NCI-H526 treated with DMSO at 0.1 percent for 48 hours (cell line): ENCODE measurements at places on chromosomes 6 and 20.

- DNase-seq = peak; percentile 10
Measured at GRCh38 chr6:21740376-21741124, 147.0 kb downstream of the SOX4 start.

DNA sequence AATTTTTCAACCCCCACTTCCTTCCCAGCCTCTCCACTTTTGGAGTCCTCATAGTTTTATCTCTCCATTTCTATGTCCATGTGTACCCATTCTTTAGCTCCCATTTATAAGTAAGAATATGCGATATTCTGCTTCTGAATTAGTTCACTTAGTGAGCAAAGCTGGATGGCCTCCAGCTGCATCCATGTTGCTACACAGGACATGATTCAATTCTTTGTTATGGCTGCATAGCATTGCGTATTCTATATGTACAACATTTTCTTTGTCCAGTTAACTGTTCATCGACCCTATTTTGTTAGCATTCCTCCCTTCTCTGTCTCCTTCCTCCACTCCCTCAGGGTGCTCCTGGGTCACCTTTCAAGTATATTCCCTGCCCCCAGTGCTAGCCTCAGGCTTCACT, 210.0 kb upstream of the SSTR4 start:
- no peak for DNase-seq

GRCh38 chr6:7124114-7124513, 16.4 kb downstream of the RREB1 start:
- DNase-seq = no peak

DNA sequence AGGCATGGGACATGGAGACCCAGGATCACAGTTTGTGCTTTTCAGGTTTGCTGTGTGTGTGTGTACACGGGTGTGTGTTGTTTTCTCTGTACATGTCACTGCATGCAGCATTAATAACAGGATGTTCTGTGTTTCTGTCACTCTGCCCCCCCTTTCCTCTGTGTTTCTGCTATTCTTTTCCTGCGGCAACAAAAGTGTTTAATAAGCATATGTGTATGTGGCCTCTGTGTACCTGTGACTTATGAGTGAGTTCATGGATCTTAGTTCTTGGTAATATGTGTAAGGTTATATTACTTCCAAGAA, 9.8 kb downstream of the SYNGAP1 start:
- no peak for DNase-seq

DNA sequence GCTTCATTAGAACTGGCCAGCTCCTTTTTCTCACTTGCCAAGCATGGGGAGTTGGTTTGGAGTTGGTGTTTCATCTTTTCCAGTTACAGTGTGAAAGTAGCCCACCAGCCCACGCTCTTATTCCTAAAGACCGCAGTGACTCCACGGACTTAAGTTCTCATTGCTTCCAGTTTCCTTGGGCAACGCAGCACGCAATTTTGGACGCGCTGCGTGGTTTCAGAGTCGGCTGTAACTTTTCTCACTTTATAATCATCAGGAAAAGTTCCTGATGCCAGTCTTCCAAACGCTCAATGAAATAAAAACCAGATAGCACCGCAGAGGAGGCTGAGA, 381 bp upstream of the PEX7 start:
- DNase-seq = no peak

- DNase-seq = no peak
Measured at GRCh38 chr6:41443616-41444525, 102.3 kb upstream of the FOXP4 start.

DNA sequence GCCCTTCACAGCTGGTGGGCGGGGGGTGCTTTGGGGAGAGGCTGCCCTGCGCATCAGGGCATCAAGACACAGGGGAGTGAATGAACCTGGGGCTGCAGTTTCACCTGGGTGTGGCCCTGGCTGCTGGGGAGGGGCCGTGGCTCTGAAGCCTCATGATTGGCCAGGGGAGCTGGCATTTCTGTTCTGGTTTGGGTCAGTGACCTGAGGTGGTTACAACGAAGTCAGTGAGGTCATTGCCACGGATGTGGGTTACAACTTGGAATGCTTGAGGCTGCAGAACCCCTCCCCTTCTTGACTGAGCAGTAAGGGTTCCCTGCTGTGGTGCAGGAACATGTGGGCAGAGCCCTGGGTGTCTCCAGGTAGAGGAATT, 3.0 kb downstream of the TCEA2 start:
- DNase-seq = no peak

GRCh38 chr20:46665602-46666001, 14.3 kb upstream of the SLC13A3 start:
- DNase-seq = no peak

- DNase-seq = no peak
Measured at GRCh38 chr6:102356170-102356569, 962.7 kb downstream of the GRIK2 start.

GRCh38 chr6:137213813-137214212, 5.4 kb downstream of the IFNGR1 start:
- DNase-seq = no peak

DNA sequence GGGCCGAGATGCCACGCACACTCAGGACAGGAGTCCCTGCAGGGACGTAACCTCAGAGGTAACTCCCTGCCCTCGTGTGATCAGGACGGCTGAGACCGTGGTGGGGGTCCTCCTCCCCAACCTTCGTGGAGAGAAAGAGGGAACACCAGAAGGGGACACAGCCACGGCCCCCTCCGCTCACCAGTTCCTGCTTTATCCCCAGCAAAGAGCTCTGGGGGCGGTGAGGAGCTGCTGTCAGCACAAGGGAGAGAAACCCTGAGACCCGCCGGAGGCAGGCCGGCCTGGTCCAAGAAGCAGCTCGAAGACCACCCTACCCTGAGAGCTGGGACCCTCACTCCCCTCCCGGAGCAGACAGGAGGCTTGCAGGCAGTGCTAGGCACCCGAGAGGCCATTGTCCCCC, 44.4 kb downstream of the SLC2A4RG start:
- DNase-seq = no peak

DNA sequence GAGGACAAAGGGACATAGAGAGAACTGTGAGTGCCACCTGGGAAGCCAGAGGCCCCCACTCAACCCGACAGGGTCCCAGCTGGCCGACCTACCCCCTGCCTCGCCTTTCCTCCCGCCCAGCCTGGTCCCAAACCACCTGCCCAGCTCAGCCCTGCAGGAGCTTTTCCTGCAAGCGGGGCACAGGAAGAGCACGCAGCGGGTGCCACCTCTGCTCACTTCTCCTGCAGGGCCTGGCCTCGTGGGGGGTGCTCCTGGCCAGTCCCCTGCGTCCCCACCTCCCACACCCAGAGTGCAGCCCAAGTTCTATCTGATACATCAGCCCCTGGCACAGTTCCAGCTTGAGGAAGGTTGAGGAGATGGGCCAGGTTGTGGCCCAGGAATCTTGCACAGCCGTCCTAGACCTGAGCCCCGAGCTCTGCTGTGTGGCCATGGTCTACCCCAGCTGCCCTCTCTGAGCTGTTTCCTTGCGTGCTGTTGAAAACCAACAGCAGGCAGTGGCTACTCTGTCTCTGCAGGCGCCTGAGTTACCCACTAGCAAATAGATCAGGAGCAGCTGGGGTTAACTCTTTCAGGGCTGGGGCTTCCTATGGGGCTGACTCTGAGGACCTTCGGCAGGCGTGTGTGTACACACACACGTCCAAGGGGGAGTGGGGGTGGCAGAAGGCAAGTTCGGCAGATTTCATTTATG, 1.7 kb downstream of the NECAB3 start:
- DNase-seq = no peak

- DNase-seq = peak; percentile 63
Measured at GRCh38 chr6:151160929-151161757, 78.6 kb upstream of the AKAP12 start.

GRCh38 chr6:134195164-134195906, 122.6 kb downstream of the SGK1 start:
- no peak for DNase-seq

GRCh38 chr6:157525918-157526425, 145.0 kb downstream of the ZDHHC14 start:
- DNase-seq = no peak

DNA sequence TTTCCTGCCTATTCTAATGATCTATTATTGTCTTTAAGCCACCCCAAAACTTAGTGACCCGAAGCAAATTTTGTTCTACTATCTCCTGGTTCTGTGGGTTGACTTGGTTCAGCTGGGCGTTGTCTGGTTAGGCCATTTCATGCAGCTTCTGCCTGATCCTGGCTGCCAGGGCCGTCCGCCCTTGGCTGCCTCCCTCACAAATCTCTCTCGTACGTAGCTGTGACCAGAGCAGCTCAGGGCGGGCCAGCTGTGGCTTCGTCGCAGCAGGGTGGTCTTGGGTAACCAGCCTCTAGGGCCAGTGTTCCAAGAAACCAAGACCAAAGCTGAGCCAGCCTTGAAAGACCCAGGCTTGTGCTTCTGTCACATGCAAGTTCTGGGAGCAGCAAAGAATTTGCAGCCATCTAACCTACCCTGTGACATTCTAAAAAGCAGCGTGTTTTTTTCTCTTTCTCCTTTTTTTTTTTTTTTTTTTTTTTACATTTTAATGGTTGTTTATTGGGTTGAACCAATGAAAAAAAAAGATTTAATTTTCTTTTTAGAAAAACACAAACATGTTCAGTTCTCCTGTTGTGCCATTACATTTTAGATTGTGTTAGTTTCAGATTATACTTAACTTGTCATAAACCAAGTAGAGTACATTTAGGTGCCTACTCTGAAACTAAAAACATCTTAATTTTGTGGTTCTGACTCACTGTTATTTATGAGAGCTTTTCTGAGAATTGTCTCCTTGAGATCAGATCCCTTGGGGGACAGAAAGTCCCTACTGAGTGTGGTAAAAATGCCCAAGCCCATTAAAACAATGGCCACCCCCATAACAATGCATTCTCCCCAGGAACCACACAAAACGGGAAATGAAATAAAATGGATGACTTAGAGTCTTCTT, 83.9 kb downstream of the ZDHHC14 start:
- DNase-seq = no peak

DNA sequence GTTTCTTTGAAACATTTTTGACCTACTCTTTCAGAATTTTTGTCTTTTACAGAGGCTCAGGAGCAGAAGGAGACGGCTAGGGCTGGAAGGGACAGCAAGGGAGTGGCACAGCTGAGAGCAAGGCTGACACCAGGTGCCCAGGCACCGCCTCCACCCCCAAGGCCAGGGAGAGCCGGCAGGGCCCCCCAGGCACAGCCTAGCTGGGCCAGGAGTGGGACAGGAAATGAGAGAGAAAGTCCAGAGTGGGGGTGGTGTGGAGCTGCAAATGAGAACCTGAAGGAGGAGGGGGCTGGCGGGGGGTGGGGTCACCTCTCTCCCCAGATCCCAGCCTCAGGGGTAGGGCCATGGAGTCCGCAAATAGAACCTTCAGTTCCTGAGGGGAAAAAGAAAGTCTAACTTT, 236.7 kb downstream of the CDC5L start:
- no peak for DNase-seq

DNA sequence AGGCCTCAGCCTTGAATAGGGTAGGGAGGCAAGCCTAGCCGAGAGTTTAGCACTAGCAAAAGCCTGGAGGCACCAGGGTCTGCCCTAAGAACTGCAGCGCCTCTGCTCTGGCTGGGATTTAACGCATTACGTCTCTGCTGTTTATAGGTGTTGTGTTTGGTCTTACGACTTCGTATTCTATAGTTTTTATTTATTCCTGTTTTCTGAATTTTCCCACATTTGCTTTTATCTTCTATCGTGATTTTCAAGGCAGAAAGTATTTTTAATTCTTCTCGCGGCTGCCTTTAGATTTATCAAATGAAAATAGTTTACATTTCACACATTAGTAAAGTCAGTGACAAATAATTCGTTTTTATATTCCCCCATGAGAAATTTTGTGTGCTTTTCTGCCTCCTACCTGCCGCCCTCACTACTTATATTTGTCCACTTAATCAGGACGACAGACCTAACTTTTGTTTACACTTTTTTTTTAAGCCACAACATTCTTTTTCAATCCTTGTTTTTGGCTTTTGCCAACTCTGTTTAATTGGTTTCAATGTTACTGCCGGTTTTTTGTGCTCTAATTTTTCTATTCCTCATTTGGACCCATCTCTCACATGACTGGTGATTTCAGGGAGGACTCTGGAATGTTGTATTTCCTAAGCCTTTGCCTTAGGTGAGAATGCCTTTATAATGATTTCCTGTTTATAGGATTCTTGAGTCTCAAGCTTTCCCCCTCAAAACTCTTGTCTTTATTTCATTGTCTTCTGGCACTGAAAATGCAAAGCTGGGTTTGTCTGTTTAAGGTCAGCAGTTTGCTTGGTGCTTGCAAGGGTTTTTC, 1.3 kb upstream of the LZTS3 start:
- no peak for DNase-seq

DNA sequence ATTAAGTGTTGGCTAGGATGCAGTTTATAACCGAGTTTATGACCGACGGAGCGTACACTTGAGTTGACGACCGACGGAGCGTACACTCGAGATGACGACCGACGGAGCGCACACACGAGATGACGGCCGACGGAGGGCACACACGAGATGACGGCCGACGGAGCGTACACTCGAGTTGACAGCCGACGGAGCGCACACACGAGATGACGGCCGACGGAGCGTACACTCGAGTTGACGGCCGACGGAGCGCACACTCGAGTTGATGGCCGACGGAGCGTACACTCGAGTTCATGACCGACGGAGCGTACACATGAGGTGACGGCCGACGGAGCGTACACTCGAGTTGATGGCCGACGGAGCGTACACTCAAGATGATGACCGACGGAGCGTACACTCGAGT, 119.8 kb downstream of the HUS1B start:
- no peak for DNase-seq

GRCh38 chr20:24118441-24119175, 130.0 kb upstream of the GGTLC1 start:
- no peak for DNase-seq

DNA sequence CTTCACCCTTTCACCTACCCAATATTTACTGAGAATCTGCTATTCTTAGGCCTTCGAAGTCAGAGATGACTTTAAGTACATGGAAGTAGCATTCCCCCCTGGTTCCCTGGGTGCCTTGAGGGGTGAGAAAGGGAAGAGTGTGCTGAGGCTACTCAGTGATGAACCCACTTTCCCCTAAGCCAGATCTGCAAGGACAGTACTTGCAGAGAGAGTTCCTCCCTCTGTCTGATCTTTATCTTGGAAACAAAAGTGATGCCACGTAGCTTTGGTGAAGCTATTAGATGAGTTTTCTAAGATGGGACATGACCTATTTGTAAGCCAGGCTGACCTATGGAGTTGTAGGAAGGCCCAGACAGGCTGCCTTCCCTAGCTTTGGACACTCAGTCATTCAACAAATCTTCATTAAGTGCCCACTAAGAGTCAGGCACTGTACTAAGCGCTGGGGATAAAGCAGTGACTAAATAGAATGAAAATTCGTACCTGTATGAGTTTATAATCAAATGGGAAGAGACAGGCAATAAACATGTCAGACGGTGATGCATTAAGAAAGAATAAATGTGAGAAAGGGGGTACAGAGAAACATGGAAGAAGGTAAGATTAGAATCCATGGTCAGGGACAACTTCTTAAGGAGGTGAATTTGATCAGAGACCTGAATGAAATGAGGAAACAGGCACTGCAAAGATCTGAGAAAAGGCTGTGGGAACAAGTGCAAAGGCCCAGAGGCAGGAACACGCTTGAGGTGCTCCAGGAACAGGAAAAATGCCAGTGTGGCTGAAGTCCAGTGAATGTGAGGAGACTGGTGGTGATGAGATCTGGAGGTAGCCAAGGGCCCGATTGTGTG, 42.2 kb downstream of the BCL2L1 start:
- DNase-seq = no peak

GRCh38 chr6:135575629-135576028, 78.1 kb upstream of the AHI1 start:
- DNase-seq = no peak

GRCh38 chr6:167552961-167553735, 228.3 kb downstream of the TTLL2 start:
- DNase-seq = no peak
